ENCODE measurements at places on chromosomes 3 and 15. TPM values are rescaled to one million over a fixed set of nuclear protein-coding genes. Genes with fewer than 3 reads are reported as not detected.

ROBO1 gene
- total RNA-seq = 43.7 TPM

ERC2 gene
- total RNA-seq = 1.6 TPM

GRCh38 chr3:181660337-181660736, 51.4 kb upstream of the SOX2 start:
- H3K4me3 ChIP-seq = no peak overlapping the region
- no peaks in the 10 kb centered on the region for H3K4me1 ChIP-seq
- no peak for DNase-seq
- no peak overlapping the region for H3K27ac ChIP-seq

DNA sequence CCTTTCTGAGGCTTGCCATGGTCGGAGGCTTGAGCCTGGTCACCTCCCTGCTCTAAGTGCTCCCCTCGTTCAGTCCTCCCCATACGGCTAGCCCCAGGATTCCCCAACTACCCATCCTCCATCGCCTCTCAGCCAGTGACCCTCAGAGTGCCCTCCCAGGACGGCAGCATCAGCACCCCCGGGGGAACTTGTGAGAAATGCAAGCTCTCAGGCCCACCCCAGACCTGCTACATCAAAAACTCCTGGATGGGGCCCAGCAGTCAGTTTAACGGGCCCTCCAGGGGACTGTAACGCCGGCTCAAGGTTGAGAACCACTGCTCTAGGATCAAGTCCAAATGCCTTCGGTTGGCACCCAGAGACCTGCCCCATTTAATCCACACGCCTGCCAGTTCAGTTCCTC, 6.9 kb downstream of the ADAMTS17 start:
- no peaks in the 10 kb centered on the region for H3K36me3 ChIP-seq
- H3K27me3 ChIP-seq = no peaks in the 10 kb centered on the region
- no peak overlapping the region for H3K4me3 ChIP-seq

DNA sequence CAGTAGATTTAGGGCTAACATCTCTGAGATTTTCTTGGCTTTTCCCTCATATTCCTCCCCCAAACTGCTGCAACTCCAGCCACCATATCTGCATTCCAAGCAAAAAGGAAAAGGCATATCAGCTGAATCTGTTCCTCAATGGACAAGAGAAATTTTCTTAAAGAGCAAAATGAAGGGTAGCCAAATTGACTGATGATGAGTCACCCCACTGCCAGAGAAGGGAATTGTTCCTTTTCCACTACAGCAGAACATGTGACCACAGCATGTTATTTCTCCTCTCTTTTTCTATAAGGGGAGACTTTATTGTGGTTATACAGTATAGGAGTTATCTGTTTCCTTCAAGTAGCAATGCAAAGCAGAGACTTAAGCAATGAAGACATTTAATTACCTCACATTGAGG, 172.5 kb downstream of the MTHFS start:
- no peak for DNase-seq
- H3K27ac ChIP-seq = no peak overlapping the region
- H3K27me3 ChIP-seq = peaks cover 20% of the 10 kb centered on the region
- no peaks in the 10 kb centered on the region for H3K36me3 ChIP-seq

OR4F6 gene
- total RNA-seq = not detected

DNA sequence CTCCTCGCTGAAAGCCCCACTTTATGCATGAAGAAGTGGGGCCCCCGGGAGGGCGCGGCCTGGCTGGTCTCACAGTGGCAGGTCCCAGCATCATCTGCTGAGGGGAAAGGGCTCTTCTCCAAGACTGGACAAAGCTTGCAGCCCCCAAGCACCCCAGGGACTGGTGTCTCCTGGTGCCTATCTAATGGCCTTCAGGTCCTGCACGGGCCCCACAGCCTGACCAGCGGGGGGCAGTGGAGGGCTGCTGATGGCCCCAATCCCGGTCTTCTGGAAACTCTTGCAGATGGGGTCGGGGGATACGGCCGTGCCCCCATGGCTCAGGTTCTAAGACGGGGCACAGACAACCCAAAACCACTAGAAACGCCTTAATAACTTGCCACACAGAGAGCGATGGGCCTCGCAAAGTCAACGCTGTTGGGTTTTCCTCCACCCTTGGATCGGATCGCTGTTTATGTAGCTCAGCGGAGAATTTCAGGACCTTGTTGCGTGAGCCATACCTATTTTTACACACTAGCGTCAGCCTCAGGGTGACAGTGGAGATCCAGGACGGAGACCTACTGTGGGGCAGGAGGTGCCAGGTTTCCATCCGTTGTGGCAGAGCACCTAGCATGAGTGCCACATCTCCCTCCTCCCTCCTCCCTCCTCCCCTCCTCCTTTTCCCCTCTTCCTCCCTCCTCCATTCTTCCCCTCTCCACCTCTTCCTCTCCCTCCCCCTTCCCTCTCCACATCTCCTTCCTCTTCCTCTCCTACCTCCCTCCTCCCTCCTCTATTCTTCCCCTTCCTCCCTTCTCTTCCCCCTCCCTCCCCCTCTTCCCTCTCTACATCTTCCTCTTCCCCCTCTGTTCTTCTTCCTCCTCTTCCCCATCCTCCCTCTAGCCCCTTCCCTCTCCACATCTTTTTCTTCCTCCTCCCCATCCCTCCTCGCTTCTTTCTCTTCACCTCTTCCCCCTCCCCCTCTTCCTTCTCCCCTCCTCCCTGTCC, 79.3 kb upstream of the ALDH1L1 start:
- no peaks in the 10 kb centered on the region for H3K27me3 ChIP-seq
- DNase-seq = no peak
- H3K36me3 ChIP-seq = peaks cover 3% of the 10 kb centered on the region
- H3K4me1 ChIP-seq = peaks cover 6% of the 10 kb centered on the region

LDHAL6B gene
- total RNA-seq = not detected

GHSR gene
- total RNA-seq = not detected

DNA sequence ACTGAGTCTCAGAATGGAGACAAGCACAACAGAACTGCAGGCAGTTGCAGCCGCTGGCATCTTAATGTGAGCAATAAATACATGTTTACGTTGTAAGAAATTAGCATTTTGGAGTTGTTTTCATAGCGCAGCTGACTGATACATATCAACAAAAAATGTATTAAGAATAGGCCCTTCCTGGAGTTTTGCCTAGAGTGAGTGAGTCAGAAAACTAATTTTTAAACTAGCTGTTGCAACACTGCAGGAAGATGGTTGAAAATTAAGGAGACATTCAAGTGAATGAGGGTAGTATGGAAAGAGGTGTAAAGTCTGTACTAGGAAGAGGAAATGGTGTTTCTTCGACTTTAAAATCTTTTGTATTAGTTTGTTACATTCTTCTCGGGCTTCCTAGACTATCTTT, 39.6 kb upstream of the TIMP4 start:
- no peak for DNase-seq
- no peak overlapping the region for H3K4me3 ChIP-seq
- no peak overlapping the region for H3K27ac ChIP-seq

GRCh38 chr3:128152419-128153155, 694 bp upstream of the EEFSEC start:
- peak overlapping the region; percentile 81 for H3K27ac ChIP-seq
- H3K4me1 ChIP-seq = peaks cover 12% of the 10 kb centered on the region
- H3K4me3 ChIP-seq = peak overlapping the region; percentile 88
- H3K27me3 ChIP-seq = no peaks in the 10 kb centered on the region
- H3K36me3 ChIP-seq = peaks cover 13% of the 10 kb centered on the region
- DNase-seq = no peak

GRCh38 chr15:99253381-99254090, 2.3 kb downstream of the LRRC28 start:
- no peaks in the 10 kb centered on the region for H3K27me3 ChIP-seq
- no peak overlapping the region for H3K4me3 ChIP-seq
- peaks cover 10% of the 10 kb centered on the region for H3K36me3 ChIP-seq
- no peak for DNase-seq
- H3K4me1 ChIP-seq = peaks cover 25% of the 10 kb centered on the region

GRCh38 chr3:134095005-134095404, 65.3 kb upstream of the SLCO2A1 start:
- no peak overlapping the region for H3K27ac ChIP-seq
- H3K4me3 ChIP-seq = no peak overlapping the region
- no peaks in the 10 kb centered on the region for H3K27me3 ChIP-seq

- H3K27me3 ChIP-seq = no peaks in the 10 kb centered on the region
- no peak overlapping the region for H3K4me3 ChIP-seq
- H3K4me1 ChIP-seq = peaks cover 89% of the 10 kb centered on the region
- peaks cover 73% of the 10 kb centered on the region for H3K36me3 ChIP-seq
- H3K27ac ChIP-seq = peak overlapping the region; percentile 100
- peak; percentile 42 for DNase-seq
Observed at GRCh38 chr15:68353421-68354135, 76.0 kb downstream of the FEM1B start.

CHRM5 gene
- not detected for total RNA-seq

DNA sequence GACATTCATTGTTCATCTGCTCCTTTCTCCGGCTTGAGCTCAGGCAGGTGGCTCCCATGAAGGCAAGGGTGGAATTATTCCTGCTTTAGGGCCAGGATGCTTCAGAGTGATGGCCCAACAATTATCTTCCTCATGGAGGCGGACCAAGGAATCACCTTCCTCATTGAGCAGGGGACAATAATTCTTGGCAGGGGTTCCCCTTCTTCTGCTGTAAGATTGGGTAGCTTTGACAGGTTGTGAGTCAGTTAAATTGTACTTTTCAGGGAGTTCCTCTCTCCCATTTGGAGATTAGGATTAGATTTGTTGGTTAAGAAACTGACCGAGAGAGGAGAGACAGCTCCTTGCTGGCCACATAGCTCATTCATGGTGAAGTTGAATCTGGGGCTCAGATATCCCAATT, 31.4 kb upstream of the CD47 start:
- no peaks in the 10 kb centered on the region for H3K4me1 ChIP-seq
- peaks cover 2% of the 10 kb centered on the region for H3K27me3 ChIP-seq
- H3K36me3 ChIP-seq = no peaks in the 10 kb centered on the region
- DNase-seq = no peak

GRCh38 chr15:43404130-43404529, 33.2 kb downstream of the TUBGCP4 start:
- H3K36me3 ChIP-seq = peaks cover 55% of the 10 kb centered on the region
- H3K27me3 ChIP-seq = no peaks in the 10 kb centered on the region
- H3K4me1 ChIP-seq = no peaks in the 10 kb centered on the region
- H3K4me3 ChIP-seq = no peak overlapping the region

PYGO1 gene
- 21.0 TPM for total RNA-seq

SPINK8 gene
- total RNA-seq = not detected
